Large intestine (tissue), 12 donors: ENCODE measurements at places on chromosomes 7 and 10. TPM values are rescaled to one million over a fixed set of nuclear protein-coding genes. Genes with fewer than 3 reads are reported as not detected.

- no peak for DNase-seq
Measured at GRCh38 chr10:77332256-77332655, 305.4 kb downstream of the KCNMA1 start.

DNA sequence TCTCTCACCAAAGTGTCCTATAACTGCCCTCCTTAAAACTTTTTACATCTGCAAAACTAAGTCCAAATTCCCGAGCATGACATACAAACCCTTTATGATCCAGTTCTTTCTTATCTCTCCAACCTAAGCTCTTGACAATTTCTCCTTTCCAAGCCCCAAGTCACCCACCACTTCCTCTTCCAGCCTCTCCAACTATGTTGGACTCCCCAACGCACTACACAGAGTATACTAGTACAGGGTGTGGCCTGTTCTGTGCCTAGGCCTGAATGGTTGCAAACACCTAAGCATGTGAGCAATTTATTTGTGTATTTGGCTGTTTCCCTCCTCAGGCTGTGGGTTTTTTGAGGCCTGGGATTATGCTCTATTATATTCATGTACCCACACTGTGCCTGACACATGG, 101.2 kb upstream of the APBB1IP start:
- no peak for DNase-seq

DNA sequence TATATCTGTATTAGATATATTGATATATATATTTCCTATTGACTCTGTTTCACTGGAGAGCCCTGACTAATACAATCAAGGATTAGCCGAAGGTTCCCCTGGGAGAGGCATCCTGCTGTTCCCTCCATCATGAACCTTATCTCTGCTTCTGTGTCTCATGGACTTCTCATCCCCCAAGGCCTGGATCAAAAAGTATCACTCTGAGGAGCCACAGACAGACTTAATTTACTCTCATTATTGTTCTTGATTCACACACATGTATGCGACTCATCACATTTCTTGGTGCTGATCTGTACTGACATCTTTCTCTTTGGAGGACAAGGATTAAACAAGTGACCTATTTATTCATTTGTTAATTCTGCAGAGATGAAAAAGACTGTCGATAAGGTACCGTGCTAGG, 550.2 kb downstream of the KCNMA1 start:
- DNase-seq, result no peak

DNA sequence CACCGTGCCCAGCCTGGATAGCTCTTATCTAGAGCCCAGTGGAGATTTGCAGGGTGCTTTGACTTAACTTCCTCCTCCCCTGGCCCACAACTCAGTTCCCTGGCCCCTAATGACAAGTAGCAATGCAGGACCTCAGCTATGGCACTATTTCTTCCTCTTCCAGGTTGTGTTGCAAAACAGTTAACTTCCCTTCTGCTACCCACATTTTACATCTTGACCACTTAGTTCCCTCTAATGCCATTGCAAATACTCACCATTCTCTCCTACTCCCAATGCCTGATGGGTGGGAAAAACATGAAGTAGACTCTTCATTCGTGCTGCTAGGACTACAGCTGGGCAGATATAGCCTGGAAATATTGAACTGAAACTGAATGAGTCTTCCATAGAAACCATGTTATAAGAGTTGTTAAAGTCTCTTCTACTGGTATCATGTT, 39.1 kb upstream of the FGL2 start:
- DNase-seq, result peak; percentile 9

GRCh38 chr10:11896549-11897200, 73.5 kb downstream of the PROSER2 start:
- DNase-seq, result no peak

DNA sequence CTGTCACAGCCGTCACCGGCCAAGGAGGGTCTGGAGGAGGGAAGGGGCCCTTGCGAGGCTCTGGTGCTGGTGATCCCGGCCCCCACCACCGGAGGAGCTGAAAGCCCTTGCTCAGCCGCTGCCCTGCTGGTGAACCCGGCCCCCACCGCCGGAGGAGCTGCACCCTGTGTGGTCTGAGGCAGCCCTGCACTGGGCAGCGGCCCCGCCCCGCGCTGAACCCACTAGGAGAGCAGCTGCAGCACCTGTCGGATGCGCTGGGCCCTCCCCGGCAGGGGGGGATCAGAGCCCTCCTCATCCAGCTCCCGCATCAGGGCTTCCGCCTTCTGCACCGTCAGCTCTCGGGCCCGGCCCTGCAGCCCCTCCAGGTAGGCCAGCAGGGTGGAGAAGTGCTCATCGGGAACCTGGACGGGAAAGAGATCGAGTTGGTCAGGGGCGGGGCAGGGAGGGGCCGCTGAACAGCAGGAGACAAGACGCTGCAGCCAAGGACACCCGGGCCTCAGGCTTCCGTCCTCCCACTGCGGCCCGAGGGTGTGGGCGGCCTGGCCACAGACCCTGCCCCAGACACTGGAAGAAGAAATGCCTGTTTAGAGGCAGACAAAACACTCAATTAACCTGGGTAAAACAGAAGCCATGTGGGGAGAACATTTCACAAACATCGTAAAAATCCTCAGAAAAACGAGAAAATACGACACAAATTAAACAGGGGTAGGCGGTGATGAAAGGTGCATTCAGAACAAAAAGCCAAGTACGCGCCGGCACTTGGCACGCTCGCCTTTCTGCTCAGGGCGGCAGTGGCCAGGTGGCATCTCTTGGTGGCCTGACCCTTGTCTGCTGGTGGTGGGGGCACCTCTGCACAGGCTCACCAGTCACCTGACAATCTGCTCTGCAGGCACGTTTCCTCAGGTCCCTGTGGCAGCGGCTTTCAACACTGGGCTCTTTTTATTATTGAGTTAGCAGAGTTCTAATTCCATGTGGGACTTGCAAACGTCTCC, 14.7 kb downstream of the CYP2W1 start:
- no peak for DNase-seq

GRCh38 chr10:120327675-120328074, 129.4 kb upstream of the PLPP4 start:
- no peak for DNase-seq

DNA sequence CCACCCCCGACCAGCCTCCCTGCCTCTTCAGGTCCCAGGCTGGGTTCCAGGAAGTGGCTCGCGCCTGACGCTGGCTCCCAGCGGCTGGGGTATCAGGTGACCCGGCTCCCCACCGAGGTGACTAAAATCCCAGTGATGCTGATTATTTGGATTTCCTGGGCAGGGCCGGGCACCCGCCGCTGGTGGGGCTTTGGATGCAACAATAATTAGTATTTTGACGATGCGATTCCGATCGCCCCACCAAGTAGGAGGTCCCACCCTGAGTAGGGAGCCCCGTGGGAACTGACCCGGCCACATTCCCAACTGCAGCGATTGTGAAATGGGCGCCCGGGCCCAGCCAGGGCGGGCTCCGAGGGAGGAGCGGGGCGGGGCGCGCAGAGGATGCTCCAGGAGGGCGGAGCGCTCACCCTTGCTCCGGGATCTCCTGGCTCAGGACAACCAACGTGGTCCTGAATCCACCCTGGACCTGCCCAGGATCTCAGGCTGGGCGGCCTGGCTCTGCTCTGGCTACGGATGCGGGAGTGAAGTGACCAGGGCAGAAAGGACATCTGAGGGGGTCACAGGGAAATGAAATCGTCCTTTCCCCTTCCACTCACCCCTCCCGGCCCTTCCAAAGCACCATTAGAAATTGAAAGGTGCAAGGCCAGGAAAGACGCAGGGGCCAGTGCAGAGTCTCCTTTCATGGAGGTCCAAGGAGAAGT, 32.6 kb downstream of the DUSP5 start:
- DNase-seq, result peak; percentile 39

DNA sequence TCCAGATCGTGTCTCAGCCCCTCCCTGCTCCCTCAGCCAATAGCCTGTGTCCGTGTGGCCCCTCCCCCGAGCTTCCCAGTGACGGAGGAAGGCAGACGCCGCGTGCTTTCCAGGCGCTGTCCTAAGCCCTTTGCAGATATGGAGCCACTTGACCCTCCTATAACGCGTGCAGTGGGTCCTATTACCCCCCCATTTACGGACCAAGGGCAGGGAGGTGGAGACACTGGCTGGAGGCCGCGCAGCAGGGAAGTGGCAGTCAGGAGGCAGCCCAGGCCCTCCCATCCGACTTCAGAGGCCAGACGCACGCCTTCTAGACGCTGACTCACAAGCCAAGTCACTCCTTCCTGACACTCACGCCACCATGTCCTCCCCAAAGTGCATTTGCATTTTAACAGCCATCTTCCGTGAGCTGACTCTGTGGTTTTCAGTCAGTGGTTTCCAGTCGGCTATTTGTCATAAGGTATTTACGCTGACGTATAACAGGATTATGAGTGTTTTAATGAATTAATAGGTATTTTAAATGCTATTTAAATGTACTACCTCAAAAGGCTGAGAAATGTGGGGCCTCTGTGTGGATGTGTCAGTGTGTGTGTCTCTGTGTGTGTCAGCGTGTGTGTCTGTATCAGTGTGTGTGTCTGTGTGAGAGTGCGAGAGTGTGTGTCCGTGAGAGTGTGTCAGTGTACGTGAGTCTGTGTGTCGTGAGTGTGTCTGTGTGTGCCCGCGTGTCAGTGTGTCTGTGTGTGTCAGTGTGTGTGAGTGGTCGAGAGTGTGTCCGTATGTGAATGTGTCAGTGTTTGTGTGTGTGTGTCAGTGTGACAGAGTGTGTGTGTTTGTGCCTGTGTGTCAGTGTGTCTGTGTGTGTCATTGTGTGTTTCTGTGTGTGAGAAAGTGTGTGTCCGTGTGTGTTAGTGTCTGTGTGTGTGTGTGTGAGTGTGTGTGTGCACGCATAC, 92.0 kb upstream of the INSIG1 start:
- no peak for DNase-seq

DNA sequence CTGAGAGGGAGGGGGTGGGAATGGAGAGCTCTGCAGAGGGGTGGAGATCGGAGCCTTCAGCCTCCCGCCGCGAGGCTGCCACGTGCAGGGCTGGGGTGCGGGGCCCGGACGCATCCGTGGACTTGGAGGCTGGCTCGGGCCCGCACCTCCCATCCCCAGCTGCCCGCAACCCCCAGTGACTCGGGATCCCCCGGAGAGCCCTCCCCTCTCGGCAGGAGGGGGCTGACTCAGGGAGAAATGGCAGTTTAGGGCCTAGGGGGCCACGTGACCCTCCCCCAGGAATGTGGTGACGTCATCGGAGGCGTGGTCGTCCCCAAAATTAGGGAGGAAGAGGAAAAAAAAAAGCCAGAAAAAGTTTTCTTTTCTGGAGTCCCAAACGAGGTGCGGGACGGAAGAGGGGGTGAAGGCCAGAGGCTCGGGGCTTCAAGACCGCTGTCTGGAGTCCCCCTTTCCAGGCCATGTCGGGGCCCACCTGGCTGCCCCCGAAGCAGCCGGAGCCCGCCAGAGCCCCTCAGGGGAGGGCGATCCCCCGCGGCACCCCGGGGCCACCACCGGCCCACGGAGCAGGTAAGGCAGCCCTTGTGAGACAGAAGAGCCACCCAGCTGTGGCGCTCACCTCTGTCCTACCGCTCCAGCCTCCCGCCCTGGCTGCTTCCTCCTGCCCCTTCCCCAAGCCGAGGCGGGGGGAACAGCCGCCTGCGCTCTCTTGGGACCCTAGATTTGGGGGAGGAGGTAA, at the start of gene TRIP6:
TRIP6 (plus strand) TSS at position 348 of the 736 bp plus-strand sequence; CDS start at position 459, 111 bp downstream.
- DNase-seq, result peak; percentile 87

- peak; percentile 69 for DNase-seq
Measured at GRCh38 chr10:72096115-72097000, 8.0 kb upstream of the SPOCK2 start.

DNA sequence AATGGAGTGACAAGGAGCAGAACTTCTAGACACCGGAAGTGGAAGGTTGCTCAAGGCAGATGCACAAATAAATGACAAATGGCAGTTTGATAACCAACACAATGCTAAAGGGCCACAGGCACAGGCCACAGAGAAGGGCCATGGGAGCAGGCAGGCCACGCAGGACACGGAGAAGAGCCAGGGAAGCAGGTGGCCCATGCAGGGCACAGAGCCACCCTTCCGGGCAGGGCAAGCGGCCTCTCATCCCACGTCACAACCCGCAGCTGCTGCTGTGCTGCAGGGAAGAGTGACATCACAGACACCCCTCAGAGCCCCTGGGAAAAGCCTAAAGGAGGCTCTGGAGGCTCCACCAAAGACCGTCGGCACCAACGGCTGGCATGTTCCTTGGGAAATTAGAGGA, 328.5 kb downstream of the PTPRN2 start:
- no peak for DNase-seq

DNA sequence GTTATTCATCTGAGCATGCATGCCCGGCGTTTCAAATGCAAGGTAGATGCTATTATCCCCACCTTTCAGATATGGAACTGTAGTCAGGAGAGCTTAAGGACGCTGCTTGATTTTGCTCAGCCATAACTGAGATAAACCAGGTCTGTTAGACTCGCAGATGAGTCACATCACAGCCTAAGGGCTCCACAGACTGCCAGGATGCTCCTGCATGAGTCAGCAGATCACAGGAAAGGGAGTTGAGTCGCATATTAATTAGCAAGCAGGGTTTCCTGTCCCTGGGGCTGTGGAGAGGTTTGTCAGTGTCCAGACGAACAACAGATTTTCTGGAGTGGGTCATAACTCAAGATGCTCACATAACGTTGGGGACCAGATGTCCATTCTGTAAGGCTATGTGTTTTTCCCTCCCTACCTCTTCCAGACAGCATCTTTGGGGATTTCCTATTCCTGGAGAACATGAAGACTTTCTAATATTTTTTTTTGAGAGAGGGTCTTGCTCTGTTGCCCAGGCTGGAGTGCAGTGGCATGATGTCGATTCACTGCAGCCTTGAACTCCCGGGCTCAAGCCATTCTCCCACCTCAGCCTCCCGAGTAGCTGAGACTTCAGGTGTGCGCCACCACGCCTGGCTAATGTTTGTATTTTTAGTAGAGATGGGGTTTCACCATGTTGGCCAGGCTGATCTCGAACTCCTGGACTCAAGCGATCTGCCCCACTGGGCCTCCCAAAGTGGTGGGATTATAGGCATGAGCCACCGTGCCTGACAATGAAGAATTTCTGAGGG, 36.7 kb downstream of the PFKFB3 start:
- no peak for DNase-seq

DNA sequence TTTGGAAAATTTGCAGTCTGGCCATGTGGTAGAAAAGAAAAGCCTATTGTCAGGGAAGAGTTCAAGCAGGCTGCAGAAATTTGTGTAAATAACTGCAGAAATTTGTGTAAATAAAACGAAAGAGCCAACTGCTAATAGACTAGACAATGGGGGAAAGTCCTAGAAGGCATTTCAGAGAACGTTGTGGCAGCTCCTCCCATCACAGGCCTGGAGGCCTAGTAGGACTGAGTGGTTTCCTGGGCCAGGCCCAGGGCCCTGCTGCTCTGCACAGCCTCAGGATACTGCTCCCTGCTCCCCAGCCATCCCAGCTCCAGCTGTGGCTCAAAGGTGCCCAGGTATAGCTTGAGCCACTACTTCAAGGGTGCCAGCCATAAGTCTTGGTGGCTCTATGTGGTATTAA, 50.9 kb downstream of the RSBN1L start:
- no peak for DNase-seq

Gene CRHR2
- 0.31 TPM for polyA plus RNA-seq

Gene MALRD1
- polyA plus RNA-seq, result 109 TPM

Gene UCN3
- polyA plus RNA-seq, result 11.4 TPM

Gene NUB1
- 52.5 TPM for polyA plus RNA-seq

Gene CREB5
- polyA plus RNA-seq, result 12.9 TPM

Gene GDF10
- 2.5 TPM for polyA plus RNA-seq

Gene PTER
- 11.5 TPM for polyA plus RNA-seq

Gene FAM180A
- polyA plus RNA-seq, result not detected

Gene EFCAB10
- 1.4 TPM for polyA plus RNA-seq

Gene KIF11
- polyA plus RNA-seq, result 12.5 TPM

Gene GTF2IRD2
- polyA plus RNA-seq, result 26.4 TPM

Gene GSAP
- polyA plus RNA-seq, result 13.6 TPM

Gene ZFYVE27
- 51.2 TPM for polyA plus RNA-seq
